ENCODE measurements at places on chromosomes 6 and 20. TPM values are rescaled to one million over a fixed set of nuclear protein-coding genes. Genes with fewer than 3 reads are reported as not detected.

CPNE5 gene
- 1.6 TPM for total RNA-seq

ARMC12 gene
- 1.7 TPM for total RNA-seq

PDE7B gene
- 2.0 TPM for total RNA-seq

GCNT2 gene
- total RNA-seq = 4.6 TPM

BACH2 gene
- 60.4 TPM for total RNA-seq

RAD21L1 gene
- not detected for total RNA-seq

SRSF6 gene
- 164 TPM for total RNA-seq

NECAB3 gene
- total RNA-seq = 51.5 TPM

TPD52L1 gene
- total RNA-seq = not detected

HLA-C gene
- total RNA-seq = 1,197 TPM

Measured in activated naive CD4-positive, alpha-beta T cell treated with anti-CD3 and anti-CD28 coated beads, Interleukin-2, amount 10 ng/mL, durations not matched to agents 5 hours and 36 hours (primary cell).